ENCODE measurements at places on chromosomes 11 and 22. TPM values are rescaled to one million over a fixed set of nuclear protein-coding genes. Genes with fewer than 3 reads are reported as not detected.
A peak's percentile ranks its signal among the peaks of the same experiment; 100 is the strongest.

Gene CLDN25
- not detected for total RNA-seq

Gene RASD2
- total RNA-seq: not detected

Gene ENTHD1
- 4.8 TPM for total RNA-seq

Gene ADORA2A
- 0.48 TPM for total RNA-seq

- peak; percentile 73 for DNase-seq
Observed at GRCh38 chr22:42074132-42074811, at the start of gene PHETA2. TSS of gene PHETA2 (plus strand) at chr22:42074248. CDS start at chr22:42077294, 3,046 bp downstream.

DNA sequence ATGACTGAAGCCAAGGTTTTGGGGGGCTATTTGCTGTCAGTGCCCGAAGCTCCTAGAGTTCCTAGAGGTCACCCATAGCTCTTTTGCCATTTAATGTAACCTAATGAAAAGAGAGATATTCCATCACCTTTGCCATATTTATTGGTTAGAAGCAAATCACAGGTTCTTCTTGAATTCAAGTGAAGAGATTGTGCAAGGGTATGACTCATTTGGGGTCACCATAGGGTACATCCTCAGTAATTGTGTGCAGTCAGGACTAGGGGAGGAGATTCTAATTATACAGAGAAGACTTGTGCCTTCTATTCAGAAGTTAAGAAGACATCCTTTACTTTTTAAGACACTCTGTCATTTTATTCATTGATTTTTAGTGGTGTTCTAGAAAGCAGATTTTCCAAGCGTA is 6.9 kb upstream of the PRAME start:
- DNase-seq: no peak

GRCh38 chr11:42043312-42043711 is 583.9 kb upstream of the LRRC4C start:
- no peak for DNase-seq

- DNase-seq: no peak
Observed at GRCh38 chr11:22559416-22559815, 66.2 kb downstream of the FANCF start.

- no peak for DNase-seq
Observed at GRCh38 chr11:113998574-113998973, 23.7 kb downstream of the HTR3A start.

DNA sequence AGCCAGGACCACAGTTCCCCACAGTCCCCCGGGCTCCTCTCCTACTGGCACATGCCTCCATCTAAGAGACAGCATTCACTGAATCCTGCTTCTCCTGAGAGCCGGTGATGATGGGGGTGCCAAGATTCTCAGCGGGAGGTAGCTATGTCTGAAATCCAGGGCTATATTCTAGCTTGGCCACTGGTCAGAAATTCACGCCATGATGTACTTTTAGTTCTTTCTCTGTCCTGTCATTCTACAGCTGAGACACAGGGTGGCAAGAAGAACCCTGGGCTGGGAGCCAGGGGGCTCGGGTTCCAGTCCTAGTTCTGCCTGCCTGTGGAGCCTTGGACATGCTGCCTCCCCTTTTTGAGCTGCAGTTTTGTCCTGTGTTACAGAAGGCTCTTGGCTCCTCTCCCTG is 59.2 kb upstream of the PHOX2A start:
- DNase-seq: no peak

All from umbilical cord (tissue), 2 donors.